ENCODE measurements at places on chromosomes 4 and X.

DNA sequence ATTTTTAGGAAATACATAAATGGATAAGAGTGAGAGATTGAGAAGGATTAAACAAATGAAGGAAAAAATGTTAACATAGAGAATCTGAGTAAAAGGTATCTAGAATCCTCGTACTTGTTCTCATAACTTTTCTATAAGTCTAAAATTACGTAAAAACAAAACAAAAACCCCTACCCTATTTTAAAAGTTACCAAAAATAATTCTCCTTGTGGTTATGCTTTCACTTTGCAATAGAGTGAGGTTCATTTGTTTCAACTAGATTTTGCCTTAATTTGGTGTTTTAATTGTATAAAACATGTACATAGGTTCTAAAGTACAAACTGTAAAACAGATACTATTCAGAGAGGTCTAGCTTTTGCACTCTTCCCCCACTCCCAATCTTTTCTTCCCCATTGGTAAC lies 3.8 kb upstream of the GPR34 start:
- no peak for DNase-seq

- no peak for DNase-seq
These were observed 578 bp upstream of the CORIN start for GRCh38 chr4:47838445-47838844.

- DNase-seq, result no peak
These were observed 183.5 kb downstream of the MSL3 start for GRCh38 chrX:11941571-11941970.

DNA sequence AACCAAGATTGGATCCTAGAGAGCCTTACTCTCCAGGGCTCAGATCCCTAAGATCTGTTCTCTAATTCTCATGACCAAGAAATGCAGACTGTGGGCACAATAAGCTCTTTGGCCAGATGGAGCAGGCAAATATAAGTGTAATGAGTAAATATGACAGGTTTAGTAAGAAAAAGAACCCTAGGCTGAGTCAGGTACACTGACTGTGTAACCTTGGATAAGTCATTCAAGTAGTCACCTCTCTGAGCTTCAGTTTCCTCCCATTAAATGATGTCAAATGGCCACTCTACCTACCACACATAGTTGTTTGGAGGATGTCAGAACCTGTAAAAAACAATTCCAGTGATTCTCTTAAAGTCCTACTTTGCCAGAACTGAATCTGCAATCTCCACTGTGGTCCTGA lies 8.3 kb upstream of the EDA start:
- no peak for DNase-seq

GRCh38 chr4:4427121-4427870 lies 40.4 kb downstream of the NSG1 start:
- DNase-seq, result no peak

DNA sequence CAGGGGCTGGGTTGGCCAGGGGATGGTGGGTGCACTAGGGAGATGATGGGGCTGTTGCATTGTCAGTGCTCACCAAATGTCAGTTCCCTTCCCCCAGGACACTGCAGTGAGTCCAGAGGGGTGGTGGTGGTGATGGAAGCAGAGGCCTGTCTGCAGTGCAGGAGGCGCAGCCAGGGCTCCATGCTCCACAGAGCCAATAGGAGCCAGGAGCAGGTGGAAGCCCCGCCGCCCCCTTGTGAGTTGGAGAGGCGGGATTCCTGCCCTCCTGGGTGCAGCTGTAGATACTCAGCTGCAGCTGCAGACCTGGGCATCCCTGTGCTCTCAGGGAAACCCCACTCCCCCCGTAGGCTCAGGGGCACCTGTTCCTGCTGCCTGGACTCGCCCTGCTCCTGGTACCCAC lies 284.7 kb downstream of the EVC2 start:
- DNase-seq, result no peak

DNA sequence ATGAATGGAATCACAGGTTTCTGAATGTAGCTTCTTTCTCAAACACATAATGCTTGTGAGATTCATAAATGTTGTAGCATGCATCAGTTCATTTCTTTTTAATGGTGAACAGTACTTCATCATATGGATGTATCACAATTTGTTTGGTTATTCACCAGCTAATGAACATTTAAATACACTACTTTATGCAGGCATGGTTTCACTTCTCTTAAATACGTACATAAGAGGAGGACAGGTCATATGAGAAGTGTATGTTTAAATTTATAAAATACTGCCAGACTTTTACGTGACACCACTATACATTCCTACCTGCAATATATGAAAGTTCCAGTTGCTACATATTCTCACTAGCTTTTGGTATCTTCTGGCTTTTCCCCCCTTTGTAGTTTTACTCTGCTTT lies 65.4 kb downstream of the ANKRD17 start:
- no peak for DNase-seq

GRCh38 chrX:17056868-17057608 lies 110.6 kb downstream of the REPS2 start:
- no peak for DNase-seq

GRCh38 chrX:134645936-134646543 lies 12.2 kb downstream of the PLAC1 start:
- no peak for DNase-seq

GRCh38 chrX:97605271-97605670 lies 721.6 kb downstream of the RPA4 start:
- DNase-seq, result no peak

- no peak for DNase-seq
These were observed 104.6 kb upstream of the LRPAP1 start for GRCh38 chr4:3636646-3637320.

GRCh38 chr4:57109411-57109846 lies 756 bp downstream of the IGFBP7 start:
- DNase-seq, result no peak

GRCh38 chr4:118711052-118711451 lies 25.9 kb downstream of the METTL14 start:
- DNase-seq, result no peak

DNA sequence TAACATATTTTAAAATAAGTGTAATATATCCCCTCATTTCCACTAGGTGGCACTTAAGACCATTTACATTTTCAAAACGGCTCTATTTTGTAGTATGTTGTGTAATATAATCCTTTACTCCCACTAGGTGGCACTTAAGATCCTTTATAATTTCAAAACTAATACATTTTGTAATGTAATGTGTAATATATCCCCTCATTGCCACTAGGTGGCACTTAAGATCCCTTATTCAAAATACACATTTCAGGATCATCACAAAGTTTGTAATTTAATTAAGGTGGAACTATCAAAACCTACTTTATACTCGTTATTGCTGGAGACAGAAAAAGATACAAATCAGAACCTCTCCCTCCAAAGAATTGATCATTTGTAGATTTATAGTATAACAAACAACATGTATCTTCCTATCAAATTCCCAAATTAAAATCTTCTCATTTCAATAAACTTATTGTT lies 132.5 kb downstream of the ARHGAP6 start:
- peak; percentile 11 for DNase-seq

DNA sequence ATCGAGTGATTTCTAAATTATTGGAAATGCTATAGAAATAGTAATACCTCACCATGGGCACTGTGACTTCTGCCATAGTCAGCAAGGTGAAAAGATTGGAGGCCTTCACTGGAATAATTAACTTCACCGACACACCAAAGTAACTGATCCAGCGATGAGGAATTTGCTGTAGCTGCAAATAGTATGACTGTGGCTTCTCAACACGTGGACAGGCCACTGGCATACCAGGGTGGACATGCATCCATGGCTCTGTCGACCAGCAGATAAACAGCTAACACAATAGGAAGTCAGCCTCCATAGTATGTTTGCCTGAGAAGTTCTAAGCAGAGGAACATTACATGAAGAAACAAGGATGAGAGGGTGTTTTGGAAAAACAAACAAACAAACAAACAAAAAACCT lies 10.9 kb upstream of the FAT4 start:
- DNase-seq, result no peak

- peak; percentile 71 for DNase-seq
These were observed 111.3 kb downstream of the MAML3 start for GRCh38 chr4:140042634-140043033.

DNA sequence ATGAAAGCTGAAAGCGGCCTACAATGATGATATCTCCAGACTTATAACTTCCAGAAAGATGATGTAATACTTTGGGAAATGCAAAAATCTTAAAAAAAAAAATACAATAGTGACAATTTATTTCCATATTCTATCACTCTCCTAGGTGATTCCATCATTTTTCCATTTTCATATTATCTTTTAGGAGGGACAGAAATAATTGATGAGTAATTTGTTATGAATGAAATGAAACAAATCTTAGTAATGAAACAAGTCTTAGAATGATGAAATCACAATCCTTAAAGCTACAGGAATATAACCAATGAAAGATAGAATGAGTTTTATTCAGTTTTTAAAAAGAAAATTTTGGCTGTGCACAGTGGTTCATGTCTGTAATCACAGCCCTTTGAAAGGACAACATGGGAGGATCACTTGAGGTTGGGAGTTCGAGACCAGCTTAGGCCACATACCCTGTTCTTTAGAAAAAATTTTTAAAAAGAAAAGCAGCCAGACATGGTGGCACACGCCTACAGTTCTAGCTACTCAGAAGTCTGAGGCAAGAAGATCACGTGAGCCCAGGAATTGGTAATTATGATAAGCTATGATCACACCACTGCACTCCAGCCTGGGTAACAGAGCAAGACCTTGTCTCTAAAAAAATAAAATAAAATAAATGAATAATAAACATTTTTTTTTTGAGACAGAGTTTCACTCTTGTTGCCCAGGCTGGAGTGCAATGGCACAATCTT lies 21.7 kb downstream of the CLOCK start:
- DNase-seq, result no peak

DNA sequence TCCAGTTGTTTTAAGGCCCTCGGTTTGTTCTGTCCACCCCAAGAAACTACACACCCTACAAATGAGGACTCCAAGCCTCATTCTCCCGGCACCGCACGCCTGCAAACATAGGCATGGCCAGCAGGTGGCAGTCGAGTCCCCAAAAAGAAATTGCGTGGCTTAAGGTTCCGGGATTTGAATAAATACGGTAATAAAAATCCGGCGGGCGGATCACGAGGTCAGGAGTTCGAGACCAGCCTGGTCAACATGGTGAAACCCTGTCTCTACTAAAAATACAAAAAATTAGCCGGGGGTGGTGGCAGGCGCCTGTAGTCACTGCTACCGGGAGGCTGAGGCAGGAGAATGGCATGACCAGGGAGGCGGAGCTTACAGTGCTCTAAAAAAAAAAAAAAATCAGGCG lies 21.8 kb upstream of the CSF2RA start:
- DNase-seq, result peak; percentile 87
